CD4-positive, alpha-beta T cell treated with Interleukin-12 subunit alpha and Interleukin-12 subunit beta, for 1 hour (primary cell): ENCODE measurements at places on chromosomes 13 and 19.
A peak's percentile ranks its signal among the peaks of the same experiment; 100 is the strongest.

GRCh38 chr19:7739801-7740681 is 7.3 kb downstream of the CD209 start:
- DNase-seq = no peak

DNA sequence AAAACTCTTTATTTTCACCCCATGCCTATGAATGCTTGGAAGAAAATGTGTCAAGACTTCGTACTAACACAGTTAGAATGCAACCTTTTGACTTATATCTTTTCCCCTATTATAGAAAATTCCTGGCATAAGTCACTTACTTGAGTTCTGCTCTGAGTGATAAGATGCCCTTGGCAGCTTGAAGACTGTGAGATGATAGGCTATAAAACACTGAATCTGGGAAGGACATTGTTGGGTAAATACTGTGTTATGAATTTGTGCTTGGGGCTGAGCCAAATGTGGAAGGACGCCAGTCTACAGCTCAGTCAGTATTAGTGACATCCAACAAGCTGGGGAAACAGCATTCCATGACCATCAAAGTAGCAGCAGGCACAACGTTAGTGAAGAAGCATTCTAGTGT is 368.0 kb upstream of the SGCG start:
- DNase-seq = no peak

- DNase-seq = no peak
Measured at GRCh38 chr19:35266520-35267352, 2.0 kb upstream of the USF2 start.

DNA sequence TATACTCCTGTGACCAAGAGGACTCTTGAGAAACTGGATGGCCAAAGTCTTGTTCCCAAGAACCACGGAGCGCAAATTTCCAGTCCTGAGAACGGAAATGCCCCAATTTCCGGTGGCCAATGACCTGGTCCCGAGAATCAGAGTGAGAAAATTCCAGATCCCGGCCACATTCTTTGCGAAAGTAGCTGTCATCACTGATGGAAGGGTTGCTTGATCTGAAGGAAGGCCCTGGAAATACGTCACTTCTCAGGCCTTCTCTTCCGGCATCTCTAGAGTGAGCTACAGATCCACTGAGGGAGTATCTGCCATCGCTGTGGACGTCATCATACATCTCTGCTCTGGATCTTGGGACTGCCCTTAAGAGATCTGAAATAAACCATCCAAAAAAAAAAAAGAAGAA is 7.5 kb downstream of the SUGP2 start:
- DNase-seq = no peak

DNA sequence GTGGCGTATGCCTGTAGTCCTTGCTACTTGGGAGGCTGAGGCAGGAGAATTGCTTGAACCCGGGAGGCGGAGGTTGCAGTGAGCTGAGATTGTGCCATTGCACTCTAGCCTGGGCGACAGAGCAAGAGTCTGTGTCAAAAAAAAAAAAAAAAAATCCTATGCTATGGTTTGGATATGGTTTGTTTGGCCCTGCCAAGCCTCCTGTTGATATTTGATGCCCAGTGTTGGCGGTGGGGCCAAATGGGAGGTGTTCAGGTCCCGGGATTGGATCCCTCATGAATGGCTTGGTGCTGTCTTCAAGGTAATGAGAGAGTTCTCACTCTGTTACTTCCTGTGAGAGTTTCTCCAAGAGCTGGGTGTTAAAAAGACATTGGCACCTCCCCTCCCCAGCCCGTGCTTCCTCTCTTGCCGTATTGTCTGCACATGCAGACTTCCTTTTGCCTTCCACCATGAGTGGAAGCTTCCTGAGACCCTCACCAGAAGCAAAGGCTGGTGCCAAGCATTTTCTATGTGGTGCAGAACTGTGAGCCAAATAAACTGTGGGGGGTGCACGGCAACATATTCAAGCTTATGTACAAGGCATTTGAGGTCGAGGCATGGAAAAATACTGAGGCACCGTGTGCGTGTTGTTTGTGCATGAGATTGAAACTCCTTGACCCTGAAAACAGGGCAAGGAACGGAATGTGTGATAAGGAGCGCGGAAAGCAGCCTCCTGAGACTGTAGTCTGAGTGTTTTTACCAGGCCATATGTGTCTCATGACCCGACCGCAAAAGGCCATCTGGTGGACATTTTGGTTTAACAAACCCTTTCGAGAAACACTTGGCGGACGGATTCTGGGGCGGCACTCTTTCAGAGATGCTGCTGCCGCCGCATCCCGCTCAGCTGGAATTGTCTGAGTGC is 7.3 kb downstream of the SIGLEC9 start:
- peak; percentile 40 for DNase-seq

DNA sequence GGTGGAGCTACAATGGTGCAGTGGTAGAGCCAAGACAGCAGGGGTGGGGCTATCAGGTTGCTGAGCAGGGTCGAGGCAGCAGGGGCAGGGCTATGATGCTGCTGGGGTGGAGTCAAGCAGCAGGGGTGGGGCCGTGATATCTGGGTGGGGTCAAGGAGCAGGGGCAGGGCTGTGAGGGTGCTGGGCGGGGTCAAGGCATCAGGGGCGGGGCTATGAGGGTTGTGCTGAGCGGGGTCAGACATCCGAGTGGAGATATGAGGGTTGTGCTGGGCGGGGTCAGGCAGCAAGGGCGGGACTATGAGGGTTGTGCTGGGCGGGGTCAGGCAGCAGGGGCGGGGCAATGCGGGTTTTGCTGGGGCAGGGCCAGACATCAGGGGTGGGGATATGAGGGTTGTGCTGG is 14.7 kb downstream of the HCN2 start:
- DNase-seq = peak; percentile 37

DNA sequence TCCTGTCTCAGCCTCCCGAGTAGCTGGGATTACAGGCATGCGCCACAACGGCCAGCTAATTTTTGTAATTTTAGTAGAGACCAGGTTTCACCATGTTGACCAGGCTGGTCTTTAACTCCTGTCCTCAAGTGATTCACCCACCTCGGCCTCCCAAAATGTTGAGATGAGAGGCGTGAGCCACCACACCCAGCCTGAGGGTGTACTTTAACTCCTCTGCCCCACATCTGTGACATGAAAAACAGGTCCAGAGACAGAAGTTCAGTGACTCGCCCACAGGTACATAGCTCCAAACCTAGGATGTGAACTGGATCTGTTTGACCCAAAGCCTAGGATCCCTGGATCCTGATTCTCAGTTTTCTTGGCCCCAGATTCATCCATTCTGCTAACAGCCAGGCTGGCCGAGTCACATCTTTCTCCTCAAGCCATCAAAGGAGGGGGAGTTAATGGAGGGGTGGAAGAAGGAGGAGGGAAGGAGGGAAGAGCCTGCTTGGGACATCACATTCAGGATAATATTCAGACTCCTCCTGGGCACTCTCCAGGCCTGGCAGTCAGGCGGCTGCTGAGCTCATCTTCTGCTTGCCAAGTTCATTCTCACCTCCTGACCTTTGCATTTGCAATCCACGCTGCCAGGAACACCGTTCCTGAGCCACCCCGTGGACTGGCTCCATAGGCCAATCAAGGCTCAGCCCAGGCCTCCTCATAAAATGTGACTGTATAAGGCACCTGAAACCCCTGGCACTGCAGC is 3.1 kb downstream of the SPC24 start:
- DNase-seq = no peak

DNA sequence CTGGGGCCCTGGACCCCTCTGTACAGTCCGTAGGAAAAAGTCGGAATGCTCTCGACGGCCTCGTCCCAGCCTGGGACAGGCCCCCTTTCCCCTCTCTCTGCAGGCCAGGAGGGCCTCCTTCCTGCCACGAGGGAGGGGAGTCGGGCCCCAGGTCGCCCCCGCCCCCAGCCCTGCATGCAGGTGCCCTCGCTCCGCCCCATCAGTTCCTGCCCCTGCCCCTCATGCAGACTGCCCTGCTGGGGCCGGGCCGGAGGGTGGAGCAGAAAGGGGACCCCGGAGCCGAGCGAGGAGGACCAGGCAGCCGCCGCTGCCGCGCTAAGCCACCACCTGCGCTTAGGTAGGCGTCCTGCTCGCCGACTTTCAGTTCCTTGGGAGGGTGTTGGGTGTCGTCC is 7.3 kb downstream of the LYL1 start:
- DNase-seq = no peak

GRCh38 chr13:50513300-50513877 is 330.1 kb downstream of the DLEU7 start:
- DNase-seq = no peak

DNA sequence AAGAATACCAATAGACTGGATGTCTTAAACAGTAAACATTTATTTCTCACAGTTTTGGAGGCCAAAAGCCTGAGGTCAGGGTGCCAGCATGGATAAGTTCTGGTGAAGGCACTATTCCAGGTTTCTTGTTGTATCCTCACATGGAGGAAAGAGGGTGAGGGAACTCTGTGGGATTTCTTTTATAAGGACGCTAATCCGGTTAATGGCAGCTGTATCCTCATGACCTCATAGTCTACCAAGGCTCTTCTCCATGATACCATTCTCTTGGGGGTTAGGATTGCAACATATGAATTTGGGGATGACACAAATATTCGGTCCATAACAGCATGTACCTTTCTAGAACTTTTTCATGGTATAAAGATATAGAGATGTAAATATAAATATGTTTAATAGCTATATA is 412.0 kb downstream of the LMO7 start:
- no peak for DNase-seq

GRCh38 chr13:36639610-36640009 is 34.2 kb upstream of the SERTM1 start:
- DNase-seq = no peak

- no peak for DNase-seq
Measured at GRCh38 chr19:37513397-37513796, 6.7 kb downstream of the ZNF793 start.

DNA sequence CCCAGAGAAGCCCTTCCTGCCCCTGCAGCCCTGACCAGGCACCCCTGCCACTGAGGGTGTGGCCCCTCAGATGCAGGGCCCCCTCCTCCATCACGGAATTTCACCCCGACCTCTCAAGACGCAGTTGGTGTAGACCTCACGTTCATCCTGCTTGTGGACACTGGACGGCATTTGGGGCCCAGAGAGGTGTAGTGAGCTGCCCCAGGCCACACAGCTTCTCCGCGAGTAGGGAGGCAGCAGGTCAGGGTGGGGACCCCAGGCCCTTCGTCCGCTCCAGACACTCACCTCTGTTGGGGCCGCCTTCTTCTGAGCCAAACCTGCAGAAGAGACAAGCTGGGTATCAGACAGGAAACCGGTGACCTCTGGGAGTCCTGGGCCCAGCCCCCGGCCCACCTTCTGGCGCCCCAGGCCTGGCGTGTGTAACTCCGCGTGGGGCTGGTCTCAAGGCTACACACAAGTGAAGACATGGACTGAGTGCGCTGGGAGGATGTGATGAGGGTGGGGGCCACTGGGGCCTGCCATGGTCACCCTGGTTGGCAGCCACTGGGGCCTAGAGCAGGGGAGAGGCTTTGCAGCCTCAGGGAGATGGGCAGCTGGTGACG is 33.1 kb downstream of the PIP5K1C start:
- DNase-seq = no peak

DNA sequence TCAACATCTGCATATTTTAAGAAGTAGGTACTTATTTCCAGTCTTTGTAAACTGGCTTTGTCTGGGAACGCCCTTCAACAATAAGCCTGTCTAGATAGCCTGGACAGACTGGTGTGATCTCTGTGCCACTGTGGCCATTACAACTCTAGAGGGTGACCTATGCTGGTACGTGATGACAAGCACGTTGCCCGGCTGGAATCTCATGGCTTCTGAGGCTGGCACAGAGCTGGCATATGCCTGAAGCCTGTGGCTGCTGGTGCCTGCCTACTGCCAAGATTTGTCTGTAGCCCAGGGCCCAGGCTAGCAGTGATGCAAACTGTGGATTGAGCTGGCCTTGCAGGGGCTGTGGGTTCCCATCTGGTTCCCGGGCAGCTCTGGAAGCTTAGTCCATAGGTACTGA is 34.0 kb downstream of the IGFL3 start:
- no peak for DNase-seq

DNA sequence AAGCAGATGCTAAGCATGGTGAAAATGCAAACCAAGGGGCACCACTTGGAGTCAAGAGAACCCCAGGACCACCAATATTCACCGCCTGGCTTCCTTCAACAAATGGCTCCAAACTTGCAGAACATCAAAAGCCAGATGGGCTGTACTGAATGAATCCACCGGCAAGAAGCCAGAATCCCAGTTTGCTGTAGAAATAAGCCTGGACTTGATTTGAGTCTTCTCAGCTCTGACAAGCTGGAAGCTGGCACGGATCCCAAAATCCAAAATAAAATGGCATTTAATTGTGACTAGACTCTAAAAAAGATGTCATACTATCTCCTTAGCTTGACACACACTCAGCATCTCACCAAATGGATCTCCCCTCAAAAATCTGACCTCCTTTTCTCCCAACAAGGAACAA is 11.9 kb downstream of the EFNB2 start:
- DNase-seq = no peak

GRCh38 chr19:12202250-12202649 is 39.4 kb downstream of the ZNF136 start:
- peak; percentile 66 for DNase-seq

DNA sequence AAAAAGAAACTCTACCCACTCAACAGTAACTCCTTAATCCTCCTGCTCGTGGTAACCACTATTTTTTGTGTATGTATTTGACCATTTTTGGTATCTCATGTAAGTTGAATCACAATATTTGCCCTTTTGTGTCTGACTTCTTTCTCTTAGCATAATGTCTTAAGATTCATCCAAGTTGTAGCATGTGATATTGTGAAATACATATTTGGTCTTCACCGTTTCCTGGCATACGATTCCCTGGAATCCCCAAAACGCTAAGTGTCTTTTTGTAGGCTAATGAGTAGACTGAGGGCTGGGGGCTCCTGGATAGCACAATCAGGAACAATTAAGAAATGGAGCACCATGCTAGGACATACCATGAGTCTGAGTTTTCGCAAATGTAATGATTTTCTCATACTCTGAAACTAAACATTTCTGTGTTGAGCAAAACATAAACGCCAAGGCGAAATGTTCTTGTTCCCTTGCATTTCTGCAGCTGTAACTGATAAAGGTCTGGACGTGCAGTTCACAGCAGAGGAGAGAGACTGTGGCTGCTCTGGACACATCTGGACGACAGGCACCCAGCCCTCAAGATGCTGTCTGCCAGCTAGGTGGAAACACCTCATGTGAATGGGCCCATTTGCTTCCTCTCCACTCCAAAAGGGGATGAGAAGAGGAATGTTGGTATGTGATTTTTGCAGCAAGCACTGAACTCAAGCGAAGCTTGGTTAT is 38.4 kb downstream of the BRD4 start:
- no peak for DNase-seq

GRCh38 chr13:41296879-41297646 is 14.0 kb upstream of the NAA16 start:
- no peak for DNase-seq

GRCh38 chr13:44199627-44200207 is 173.9 kb upstream of the SERP2 start:
- DNase-seq = no peak

DNA sequence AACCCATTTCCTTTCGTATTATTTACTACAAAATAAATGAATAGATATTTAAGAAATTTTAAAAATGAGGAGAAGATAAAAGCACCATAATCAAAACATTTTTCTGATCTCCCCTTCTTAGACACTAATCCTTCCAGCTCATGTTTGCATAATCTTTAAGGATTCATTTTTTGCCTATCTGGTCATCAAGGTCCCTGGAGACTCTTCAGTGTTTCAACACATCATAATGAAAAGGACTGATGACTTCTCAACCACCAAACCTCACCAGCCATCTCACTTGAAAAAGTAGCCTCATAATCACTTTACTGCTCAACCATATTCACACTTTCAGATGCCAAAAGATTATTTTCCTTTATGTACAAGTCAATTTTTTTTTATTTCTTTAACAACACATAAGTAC is 80.1 kb downstream of the DCLK1 start:
- no peak for DNase-seq

- no peak for DNase-seq
Measured at GRCh38 chr13:34637138-34637537, 304.9 kb upstream of the NBEA start.

- no peak for DNase-seq
Measured at GRCh38 chr13:29499506-29500165, 95.9 kb downstream of the SLC7A1 start.
